ENCODE measurements at places on chromosomes 2 and 18.

DNA sequence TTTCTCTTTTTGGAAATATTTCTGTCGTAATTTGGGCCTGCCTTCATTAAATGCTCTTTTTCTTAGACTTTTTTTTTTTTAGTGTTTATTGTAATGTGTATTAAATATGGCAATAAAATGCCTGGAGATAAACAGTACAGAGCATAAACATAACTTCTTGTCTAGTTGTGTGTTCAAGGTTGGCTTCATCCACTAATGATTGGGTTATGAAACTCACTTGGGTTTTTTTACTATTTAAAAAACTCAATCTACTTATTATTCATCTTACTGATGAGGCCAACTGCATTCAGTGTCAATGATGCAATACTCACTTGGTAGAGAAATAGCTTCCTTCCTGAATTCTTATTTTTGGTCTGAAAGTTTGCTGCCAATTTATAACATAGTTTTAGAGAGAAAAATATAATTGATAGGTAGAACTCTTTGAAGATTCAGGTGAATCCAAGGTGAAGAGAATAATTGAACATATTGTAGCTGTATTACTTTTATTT is 144.2 kb upstream of the NABP1 start:
- no peak for DNase-seq

- DNase-seq, result no peak
Observed at GRCh38 chr18:36724169-36724568, 104.6 kb downstream of the TPGS2 start.

DNA sequence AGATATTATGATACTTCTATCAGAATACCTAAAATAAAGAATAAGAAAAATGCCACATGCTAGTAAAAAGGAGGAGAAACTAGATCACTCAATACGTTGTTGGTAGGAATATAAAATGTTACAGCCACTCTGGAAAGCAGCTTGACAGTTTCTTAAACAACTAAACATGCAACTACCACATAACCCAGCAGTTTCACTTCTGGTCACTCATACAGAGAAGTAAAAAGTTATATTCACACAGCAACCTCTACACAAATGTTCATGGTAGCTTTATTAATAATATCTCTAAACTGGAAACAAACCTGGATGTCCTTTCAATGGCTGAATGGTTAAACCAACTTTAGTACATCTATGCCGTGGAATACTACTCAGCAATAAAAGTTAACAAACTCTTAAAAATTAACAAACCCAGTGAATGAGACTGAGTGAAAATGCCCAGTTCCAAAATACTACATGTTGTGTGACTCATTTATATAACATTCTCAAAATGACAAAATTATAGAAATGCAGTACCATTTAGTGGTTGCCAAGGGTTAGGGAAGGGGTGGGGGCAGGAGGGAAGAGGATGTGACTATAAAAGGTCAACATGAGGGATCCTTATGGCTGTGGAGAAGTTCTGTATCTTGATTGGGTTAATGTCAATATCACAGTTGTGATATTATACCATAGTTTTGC is 124.1 kb downstream of the MMADHC start:
- DNase-seq, result no peak

GRCh38 chr2:72998234-72998651 is 73.3 kb downstream of the SFXN5 start:
- no peak for DNase-seq

- DNase-seq, result no peak
Observed at GRCh38 chr2:212811921-212812320, 273.3 kb upstream of the ERBB4 start.

GRCh38 chr2:27118525-27119329 is at the start of gene CGREF1:
TSS of gene CGREF1 (minus strand) at chr2:27119128. CDS start at chr2:27104366, 14,762 bp downstream.
- DNase-seq, result no peak

Measured in NCI-H2029 treated with DMSO at 0.1 percent for 48 hours (cell line).